GM12864 (cell line): ENCODE measurements at places on chromosomes 2 and 18.
A peak's percentile ranks its signal among the peaks of the same experiment; 100 is the strongest.

DNA sequence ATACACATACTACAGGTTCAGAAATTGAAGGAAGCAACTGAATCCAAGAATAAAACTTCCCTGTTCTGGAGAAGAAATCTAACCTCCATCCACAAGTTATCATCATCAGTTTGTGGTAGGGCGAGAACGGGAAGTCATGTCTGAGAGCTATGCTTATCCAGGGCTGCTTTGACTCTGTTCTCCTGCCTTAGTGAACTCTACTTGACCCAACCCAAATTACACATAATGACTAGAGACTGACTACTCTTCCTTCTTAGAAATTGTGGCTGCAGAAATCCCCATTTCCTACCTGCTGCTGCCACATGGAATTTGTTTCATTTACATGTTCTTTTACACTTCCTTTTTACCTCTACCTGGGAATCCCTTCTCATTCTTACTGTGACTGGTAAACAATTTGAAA, 1102.6 kb upstream of the PIK3C3 start:
- DNase-seq, result no peak

GRCh38 chr2:23497063-23497462, 112.1 kb downstream of the KLHL29 start:
- DNase-seq, result no peak

GRCh38 chr18:54277899-54278298, 8.6 kb downstream of the POLI start:
- DNase-seq, result no peak

DNA sequence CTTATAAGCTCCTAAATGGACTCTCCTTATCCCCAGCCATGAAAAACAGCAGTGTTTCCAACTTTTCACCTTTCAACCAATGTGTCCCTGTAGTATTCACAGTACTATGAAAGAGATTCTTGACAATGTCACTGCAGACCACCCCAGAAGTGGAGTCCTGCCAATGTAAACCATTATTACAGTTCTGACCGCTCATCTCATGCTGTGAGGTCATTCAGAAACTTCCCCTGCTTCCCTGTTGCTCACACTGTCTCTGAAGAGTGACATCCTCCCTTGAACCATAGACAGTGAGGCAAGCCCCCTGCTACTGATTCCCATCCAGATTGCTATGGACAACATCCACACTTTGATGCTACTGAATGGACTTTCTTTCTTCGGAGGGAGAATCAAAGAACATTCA, 1523.7 kb upstream of the ACVR2A start:
- no peak for DNase-seq

DNA sequence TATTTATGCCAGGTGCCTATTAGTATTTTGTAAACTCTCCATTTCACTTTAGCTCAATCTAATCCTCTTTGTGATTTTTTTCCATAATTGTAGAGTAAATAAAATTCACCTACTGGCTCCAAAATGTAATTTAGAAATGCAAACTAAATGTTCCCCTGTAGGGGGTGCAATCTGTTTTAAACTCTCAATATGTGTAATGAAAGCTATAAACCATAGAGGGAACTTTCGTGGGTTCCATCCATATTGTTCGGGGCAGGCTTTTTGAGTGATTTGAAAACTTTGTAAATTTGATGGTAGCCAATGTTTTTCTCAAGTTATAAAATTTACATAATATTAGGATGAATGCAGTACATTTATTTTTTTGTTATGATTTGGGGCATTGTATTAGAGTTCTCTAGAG, 49.4 kb downstream of the TSPYL6 start:
- DNase-seq, result no peak

- DNase-seq, result peak; percentile 38
These were observed 97.8 kb upstream of the SLC35G4 start for GRCh38 chr18:11511434-11512095.

GRCh38 chr18:14949800-14950664, 202.1 kb downstream of the ANKRD30B start:
- no peak for DNase-seq

DNA sequence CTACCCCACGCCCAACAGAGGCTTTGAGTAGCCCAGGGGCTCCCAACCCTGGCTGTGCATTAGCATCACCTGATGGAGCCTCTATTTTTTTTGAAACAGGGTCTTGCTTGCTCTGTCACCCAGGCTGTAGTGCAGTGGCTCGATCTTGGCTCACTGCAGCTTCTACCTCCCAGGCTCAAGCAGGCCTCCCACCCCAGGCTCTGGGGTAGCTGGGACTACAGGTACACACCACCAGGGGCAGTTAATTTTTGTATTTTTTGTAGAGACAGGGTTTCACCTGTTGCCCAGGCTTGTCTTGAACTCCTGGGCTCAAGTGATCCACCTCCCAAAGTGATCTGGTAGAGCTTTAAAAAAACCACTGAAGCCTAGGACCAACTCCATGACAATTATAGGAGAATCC, 394.8 kb upstream of the ATP5MC3 start:
- DNase-seq, result no peak

GRCh38 chr2:138630164-138630563, 128.6 kb downstream of the SPOPL start:
- no peak for DNase-seq

GRCh38 chr2:119407430-119408220, 24.0 kb upstream of the TMEM37 start:
- peak; percentile 13 for DNase-seq

- DNase-seq, result no peak
These were observed 32.4 kb upstream of the RBBP8 start for GRCh38 chr18:22900558-22901238.

- DNase-seq, result no peak
These were observed 493.7 kb upstream of the CDH7 start for GRCh38 chr18:65257149-65257548.

GRCh38 chr2:43228321-43228751, 1.9 kb upstream of the ZFP36L2 start:
- no peak for DNase-seq

DNA sequence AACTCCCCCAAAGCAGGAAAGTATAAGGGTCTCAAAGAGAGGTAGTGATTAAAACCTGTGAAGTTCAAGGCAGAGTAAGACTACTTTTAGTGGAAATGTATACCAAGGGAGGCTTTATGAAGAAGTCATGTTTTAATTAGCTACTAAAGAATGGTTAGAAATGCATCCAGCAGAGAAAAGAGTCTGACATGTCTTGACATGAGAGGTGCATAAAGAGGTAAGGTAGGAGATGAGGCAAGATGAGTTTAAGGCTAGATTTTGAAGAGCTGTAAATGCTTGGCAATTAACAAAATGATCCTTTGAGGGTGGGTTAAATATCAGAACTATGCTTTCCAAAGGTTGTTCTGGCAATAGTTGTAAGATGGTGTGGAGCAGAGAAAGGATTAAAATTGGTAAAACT, 88.7 kb upstream of the WDSUB1 start:
- DNase-seq, result no peak

GRCh38 chr18:62814132-62814759, 98.9 kb downstream of the PHLPP1 start:
- no peak for DNase-seq

- DNase-seq, result no peak
These were observed 34.4 kb downstream of the CD28 start for GRCh38 chr2:203740871-203741281.

GRCh38 chr2:186327251-186327868, 158.7 kb upstream of the ZC3H15 start:
- DNase-seq, result no peak

DNA sequence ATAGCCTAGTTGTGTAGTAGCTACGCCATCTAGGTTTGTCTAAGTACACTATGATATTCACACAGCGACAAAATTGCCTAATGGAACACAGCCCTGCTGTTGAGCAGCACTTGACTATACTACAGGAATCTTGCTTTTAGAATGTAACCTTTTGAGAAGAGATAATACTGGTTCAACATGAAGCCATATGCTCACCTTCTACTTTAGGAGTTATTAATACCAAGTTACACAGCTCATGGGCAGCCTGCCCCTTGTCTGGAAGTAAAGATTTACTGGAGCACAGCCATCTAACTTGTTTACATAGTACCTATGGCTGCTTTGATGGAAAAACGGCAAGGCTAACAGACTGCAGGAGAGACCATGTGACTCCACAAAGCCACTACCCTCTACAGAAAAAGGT, 174.8 kb downstream of the DYM start:
- DNase-seq, result no peak

GRCh38 chr2:193581807-193582206, 1387.1 kb upstream of the TMEFF2 start:
- DNase-seq, result no peak

DNA sequence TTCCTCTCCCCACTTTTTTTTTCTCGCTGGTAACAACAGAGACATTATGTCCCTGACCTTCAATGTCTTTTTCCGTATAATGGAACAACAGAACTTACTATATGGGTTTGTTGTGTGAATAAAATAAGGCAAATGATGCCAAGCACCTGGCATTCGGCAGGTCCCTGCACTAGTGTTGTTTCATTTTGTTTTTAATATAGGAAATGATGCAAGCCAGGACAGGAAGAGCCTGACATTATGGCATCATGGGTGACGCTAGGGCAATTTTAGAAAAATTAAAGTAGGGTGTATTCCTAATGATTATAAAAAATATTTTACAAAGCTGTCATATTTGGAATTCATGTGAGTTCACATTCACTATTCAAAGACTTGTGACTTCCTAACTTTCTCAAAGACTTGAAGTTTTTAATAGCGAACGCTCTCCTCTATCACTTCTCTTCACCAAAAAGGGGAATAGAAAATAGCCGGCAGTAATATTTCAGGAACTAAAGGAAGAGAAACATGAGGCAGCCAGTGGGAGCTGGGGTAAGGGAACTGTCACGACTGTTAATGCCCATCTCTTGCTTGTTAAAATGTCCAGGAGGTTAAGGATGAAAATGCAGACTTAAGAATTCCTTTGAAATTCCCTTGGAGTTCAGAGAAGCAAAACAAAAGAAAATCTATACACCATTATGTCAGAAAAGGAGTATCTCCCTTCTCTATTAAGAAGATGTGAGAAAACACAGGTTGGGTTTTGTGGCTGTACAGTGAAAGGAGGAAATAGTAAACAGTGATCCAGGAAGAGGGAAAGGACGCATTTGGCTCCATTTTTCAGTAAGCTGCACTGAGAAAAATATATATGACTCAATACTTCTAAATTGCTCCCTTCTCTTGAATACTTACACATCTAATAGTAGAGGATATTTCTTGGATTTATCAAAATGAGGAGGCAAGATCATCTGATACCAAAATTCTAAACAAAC, 60.2 kb downstream of the DPP4 start:
- DNase-seq, result no peak

- no peak for DNase-seq
These were observed 681 bp upstream of the NRP2 start for GRCh38 chr2:205681401-205682238.

DNA sequence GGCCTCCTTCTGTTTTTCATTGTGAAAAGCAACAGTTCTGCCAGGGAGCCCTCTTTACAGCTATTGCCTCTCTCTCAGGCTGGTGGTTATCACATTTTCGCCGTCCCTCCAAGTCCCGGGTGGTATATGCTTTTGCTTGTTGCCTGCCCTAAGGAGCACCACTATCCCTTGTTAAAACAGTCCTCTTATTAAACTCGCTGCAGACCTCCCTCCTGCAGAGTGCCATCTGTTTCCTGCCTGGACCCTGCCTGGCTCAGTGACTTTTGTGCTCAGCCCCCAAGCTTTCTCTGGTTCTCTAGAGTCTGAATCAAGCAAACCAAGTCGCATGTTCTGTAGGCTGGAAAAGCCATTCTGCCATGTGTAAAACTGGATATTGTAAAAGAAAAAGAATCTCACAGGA, 72.1 kb upstream of the FHL2 start:
- no peak for DNase-seq

DNA sequence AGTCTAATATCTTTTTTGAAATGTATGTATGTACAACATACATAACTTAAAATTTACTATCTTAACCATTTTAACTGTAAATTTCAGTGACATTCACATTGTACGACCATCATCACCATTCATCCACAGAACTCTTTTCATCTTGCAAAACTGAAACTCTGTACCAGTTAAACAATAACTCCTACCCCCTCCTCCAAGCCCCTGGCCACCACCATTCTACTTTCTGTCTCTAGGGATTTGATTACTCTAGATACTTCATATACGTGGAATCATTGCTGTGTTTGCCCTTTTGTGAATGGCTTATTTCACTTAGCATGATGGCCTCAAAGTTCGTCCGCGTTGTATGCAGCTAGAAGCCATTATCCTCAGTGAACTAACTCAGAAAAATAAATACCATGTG, 217.0 kb downstream of the METTL4 start:
- no peak for DNase-seq

DNA sequence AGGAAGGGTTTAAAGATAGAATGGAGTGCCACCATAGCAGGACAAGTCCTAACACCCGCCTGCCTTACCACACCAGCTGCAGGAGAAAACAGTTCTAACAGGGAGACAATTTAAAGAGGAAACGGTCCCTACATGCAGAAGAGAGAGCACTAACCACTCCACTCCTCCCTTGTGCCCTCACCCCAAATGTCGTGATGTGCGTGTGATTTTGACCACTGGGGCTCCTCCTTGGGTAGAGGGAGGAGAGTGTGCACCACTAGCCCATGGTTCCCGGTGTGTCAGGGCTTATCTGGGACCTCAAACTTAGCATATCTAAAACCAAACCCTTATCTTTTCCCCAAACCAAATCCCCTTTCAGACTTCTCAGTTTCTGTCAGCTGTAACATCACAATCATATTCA, 105.5 kb upstream of the CCDC68 start:
- DNase-seq, result peak; percentile 40

- no peak for DNase-seq
These were observed 19.4 kb downstream of the ANTXR1 start for GRCh38 chr2:69032336-69032735.

GRCh38 chr2:54543733-54544396, 87.7 kb downstream of the SPTBN1 start:
- DNase-seq, result no peak

GRCh38 chr2:110153416-110153815, 37.8 kb upstream of the MALL start:
- DNase-seq, result no peak

DNA sequence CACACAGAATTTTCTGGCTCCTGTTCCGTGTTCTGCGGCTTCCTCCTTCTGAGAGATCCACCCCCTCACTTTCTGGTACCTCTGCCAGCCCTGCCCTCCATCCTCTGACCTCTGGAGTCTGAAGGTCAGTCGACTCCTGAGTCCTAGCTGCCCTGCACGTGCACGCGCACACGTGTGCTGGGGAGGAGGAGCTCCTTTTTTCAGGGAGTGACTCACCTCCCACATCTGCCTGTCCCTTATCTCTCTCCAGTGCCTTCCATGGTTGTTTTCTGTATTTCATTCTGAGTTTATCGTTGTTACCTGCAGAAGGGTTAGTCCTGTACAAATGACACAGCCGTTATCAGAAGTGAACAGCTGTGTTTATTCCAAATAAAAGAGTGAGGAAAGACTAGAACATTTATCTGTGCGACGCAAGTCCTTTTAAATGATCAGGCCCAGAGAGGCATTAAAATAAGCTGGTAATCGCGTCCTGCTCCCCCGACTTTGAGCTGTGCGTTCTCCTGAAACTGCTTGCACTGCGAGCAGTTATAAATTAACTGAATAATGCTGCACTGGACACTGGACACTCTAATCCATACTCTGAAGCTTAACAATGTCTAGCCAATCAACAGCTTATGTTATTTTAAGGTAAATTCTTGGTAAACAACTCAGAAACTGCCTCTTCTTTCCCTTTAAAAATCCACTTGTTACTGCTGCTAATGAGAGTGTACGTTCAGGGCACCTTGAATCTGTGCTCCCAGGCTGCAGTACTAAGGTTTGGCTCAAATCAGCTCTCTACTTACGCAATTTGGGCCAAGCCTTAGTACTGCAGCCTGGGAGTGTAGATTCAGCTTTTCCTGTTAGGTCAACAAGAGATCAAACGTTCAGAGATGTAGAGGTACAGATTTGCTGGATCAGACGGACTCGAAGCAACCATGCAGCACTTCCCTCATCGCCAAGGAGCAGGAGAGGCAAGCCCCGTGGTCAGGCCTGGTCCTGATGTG, 72.5 kb downstream of the GALR1 start:
- no peak for DNase-seq

GRCh38 chr2:113157897-113158753, 15.6 kb upstream of the PSD4 start:
- DNase-seq, result no peak
